ENCODE measurements at places on chromosomes 4 and X. TPM values are rescaled to one million over a fixed set of nuclear protein-coding genes. Genes with fewer than 3 reads are reported as not detected.

The PASD1 gene
- not detected for total RNA-seq

DNA sequence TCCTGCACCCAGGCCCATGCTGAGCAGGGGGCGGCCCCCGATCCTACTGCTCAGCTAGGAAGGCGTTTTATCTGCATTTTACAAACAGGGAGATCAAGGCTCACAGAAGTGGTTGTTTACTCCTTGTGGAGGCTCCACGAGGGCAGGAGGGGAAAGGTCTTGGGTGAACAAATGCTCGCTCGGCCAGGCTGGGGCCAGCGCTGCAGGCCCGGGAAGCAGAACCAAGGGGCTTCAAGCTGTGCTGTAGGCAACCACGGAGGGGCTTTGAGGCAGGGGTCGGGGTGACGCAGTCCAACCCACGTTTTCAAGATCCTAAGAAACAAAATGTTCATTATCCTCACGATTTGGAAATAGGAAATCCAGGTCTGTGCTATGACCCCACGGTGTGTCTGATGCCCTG is 125.8 kb downstream of the HMX1 start:
- DNase-seq, result no peak
- H3K27me3 ChIP-seq, result no peaks in the 10 kb centered on the region
- H3K4me1 ChIP-seq, result no peaks in the 10 kb centered on the region
- H3K36me3 ChIP-seq, result no peaks in the 10 kb centered on the region

GRCh38 chrX:140711894-140712293 is 2.3 kb downstream of the LINC00632 start:
- no peak overlapping the region for H3K4me3 ChIP-seq
- H3K27ac ChIP-seq, result no peak overlapping the region
- no peaks in the 10 kb centered on the region for H3K4me1 ChIP-seq
- no peak for DNase-seq
- no peaks in the 10 kb centered on the region for H3K36me3 ChIP-seq

DNA sequence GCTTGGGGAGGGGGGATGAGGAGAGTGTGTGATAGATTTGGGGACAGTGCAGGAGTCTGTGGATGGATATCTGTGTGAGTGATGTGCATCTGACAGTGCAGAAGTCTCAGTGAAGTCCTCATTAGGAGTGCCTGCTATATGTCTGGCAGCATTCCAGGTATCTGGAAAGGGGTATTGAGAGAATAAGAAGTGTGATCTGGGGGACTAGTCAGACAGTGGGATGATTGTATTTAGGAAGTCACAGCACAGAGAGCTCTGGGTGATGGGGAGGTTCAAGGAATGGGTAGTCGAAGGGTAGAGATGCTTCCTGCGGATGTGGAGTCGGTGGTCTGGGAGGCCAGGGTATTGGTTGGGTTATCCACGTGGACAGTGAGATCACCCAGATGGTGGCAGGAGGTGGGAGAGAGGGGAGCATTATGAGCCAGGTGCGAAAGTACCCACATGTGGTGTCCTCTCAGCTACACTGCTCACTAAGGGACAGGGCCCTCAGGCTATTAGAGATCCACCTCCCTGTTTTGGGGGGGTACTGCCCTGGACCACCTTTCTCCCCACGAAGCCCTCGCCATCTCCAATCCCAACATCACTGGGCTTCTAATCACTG is 9.8 kb downstream of the MAGED2 start:
- H3K4me1 ChIP-seq, result no peaks in the 10 kb centered on the region
- H3K4me3 ChIP-seq, result no peak overlapping the region
- peaks cover 5% of the 10 kb centered on the region for H3K36me3 ChIP-seq
- DNase-seq, result no peak
- H3K27ac ChIP-seq, result no peak overlapping the region
- H3K27me3 ChIP-seq, result no peaks in the 10 kb centered on the region

DNA sequence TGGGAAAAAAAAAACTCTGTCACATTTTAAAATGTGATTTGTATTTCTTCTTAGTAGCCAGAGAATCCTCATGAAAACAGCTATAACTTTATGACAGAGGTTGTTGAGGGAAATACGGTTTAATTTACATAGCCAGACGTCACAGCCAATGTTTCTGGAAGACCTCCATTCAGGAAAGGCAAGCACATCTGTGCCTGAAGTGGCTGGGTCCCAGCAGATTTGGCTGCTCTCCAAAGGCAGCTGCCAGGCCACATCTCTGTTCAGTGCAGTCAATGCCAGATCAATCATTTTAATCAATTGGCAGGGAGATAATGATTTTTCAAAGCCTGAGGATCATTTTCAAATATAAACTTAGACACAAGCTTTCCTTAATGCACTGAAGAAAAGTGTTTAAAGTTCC is 86.5 kb upstream of the ZIC3 start:
- H3K4me3 ChIP-seq, result no peak overlapping the region
- H3K27ac ChIP-seq, result no peak overlapping the region
- H3K4me1 ChIP-seq, result no peaks in the 10 kb centered on the region
- H3K27me3 ChIP-seq, result no peaks in the 10 kb centered on the region
- no peaks in the 10 kb centered on the region for H3K36me3 ChIP-seq
